ENCODE measurements at places on chromosomes 6 and 20.

DNA sequence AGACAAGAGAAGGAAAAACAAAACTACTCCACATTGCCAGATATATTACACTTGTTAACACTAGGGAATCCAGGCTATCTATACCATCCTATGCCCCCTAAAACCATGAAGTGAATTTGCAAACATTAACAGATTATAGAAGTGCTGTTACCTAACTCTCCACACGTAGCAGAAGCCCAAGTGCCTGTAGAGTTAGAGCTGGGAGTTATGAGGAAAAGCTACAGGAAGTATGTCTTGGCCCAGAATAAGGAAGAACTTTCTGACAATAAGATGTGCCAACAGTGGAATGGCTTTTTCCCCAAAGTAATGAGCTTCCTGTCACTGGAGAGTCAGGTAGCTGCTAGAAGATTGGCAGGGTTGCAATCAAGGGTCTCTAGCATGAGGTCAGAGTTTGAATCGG, 32.5 kb downstream of the ADGRG6 start:
- no peak for DNase-seq

DNA sequence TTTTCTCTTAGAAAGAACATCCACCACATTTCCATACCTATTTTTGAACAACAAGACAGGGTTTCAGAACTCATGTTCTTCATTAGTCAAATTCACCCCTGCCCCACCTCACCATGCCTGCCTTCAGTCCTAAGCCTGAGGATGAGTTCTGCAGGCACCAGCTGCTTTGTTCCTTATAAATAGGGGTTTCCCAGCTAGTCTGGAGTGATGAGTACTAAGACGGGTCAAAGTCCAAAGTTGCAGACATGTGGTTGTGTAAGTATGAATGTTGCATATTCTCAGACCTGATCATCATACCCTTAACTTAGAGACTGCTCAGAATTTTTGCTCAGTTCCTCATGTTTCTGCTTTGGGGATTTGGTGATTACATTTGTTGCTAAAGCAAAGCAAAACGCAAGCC, 257.7 kb upstream of the CDYL start:
- no peak for DNase-seq

DNA sequence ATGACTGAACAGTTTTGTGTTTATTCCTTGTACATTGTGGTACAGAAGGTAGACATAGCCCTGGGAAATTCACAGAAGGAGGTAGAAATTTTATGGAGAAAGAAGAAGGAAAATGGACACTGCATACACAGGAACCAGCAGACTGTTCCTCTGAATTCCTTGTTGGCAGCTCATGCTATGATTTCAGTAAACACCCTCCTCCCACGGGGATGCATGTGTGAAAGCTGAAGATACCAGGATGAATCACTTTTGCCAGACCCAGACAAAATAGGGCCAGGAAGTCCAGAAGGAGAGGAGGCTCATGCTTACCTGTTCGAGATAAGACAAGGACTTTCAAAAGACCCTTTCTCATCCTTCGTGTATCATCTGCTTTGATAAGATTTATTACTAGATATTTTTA, 110.3 kb upstream of the GGTLC1 start:
- no peak for DNase-seq

GRCh38 chr20:43863330-43863729, 51.3 kb upstream of the TOX2 start:
- no peak for DNase-seq

- no peak for DNase-seq
Observed at GRCh38 chr6:101003075-101003474, 121.9 kb upstream of the ASCC3 start.

GRCh38 chr6:25138233-25138933, 140.8 kb upstream of the CARMIL1 start:
- peak; percentile 88 for DNase-seq

GRCh38 chr20:32160341-32160740, 47.2 kb downstream of the PLAGL2 start:
- no peak for DNase-seq

DNA sequence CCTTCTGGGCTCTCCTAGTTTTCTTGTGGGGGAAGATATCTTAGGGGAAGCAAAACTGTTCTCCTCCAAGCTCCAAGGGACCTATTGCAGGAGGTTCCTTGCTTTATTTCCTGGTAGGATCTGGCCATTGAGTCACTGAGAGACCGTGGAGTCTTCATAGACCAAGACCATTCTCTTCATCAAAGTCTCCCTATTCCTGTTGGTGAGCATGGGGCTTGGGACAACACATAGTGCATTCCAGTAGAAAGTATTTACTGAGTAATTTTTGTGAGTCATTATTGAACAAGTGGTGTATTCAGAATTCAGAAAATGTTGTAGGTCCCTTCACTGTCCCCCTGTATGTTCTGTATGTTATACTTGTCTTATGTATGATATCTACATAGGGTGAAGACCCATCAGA, 133.6 kb downstream of the CDH26 start:
- no peak for DNase-seq

DNA sequence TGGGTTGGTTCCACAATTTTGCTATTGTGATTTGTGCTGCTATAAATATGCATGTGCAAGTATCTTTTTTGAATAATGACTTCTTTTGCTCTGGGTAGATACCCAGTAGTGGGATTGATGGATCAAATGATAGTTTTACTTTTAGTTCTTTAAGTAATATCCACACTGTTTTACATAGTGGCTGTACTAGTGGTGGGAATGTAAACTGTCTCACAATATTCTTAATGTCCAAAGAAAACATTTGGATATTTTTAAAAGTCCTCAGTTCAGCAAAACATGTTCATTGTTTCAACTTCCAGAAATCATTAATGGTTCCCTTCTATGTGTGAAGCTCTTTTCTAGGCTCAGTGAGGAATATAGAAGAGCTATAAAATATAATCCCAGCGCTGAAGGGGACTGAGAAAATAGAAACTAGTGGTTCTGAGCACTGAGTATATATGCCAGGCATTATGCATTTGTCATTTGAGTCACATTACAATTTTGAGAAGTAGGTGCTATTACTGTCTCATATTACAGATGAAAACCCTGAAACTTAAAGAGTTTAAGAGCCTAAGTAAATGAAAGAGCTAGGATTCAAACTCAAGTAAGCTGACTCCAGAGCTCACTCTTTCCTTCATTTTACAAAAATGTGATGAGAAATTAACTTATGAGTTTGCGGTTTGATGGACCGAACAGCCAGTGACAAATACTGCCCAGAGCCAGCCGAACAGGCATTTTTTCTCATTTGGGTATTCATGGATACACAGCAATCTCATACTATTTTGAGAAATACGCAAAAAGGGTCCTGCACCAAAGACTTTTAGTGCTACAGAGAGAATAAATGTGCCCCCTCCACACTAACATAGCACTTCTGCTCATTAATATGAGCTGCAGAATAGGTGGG, 250.1 kb downstream of the TBX18 start:
- no peak for DNase-seq

DNA sequence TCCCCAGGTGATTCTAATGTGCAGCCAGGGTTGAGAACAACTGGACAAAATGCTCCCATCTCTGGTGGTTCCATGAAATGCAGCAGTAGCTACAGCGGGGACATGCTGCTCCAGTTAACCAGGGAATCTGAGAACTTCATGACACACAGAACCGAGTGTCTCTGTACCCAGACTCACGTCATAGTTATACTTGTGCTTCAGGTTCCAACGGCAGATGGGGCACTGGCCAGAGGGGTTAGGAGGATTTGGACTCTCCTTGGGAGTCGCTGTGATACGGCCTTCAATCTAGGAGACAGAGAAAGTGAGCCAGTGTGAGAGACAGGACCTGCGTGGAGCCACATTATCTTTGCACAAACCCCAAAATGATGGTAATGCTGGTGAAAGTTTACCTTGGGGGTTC, 9.2 kb downstream of the MRPS18A start:
- no peak for DNase-seq

DNA sequence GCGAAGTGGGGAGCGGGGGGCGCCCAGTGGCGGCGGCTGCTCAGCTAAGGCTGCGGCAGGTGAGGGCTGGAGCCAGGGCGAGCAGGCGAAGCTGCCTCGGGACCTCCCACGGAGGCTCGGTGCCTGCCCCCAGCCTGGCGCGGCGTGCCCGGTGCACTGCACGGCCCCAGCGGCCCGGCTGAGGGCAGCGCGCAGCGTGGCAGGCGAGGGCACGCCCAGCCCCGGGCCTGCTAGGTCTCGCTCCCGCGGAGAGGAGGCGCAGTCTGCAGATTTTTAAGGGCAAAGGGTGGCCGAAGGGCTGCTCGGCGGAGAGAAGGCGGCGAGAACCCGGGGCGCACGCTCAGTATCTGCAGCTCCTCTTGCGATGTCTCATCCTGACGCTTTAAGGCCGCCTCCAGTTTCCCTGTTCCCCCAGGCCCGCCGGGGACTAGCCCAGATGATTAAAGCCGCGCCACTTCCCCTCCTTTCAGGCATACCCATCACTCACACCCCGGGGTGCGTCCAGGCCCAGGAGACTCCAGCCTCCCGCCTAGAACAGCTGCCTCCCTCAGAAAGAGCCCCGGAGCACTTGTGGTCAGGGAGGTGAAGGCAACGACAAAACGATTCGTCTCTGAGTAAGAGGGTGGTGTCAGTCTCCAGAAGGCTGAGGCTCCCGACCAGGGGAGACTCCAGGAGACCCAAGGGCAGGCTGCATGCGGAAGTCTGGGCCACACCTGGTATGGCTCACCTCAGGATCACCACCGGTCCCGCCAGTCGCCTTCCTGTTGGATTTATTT, at the start of gene FERMT1:
FERMT1 (minus strand) TSS at position 158 of the 776 bp plus-strand sequence. CDS start 3,476 bp downstream, outside the sequence.
- DNase-seq: peak; percentile 41

GRCh38 chr6:113884011-113884410, 26.9 kb downstream of the MARCKS start:
- DNase-seq: no peak

- DNase-seq: no peak
Observed at GRCh38 chr6:161169696-161170095, 104.2 kb downstream of the AGPAT4 start.

GRCh38 chr6:15145821-15146220, 100.0 kb upstream of the JARID2 start:
- DNase-seq: no peak

- DNase-seq: no peak
Observed at GRCh38 chr20:20204256-20204655, 151.9 kb downstream of the CFAP61 start.

- DNase-seq: no peak
Observed at GRCh38 chr6:45507186-45507585, 129.5 kb upstream of the SUPT3H start.

- no peak for DNase-seq
Observed at GRCh38 chr6:77299931-77300330, 163.4 kb downstream of the HTR1B start.

GRCh38 chr6:106488494-106489370, 128.2 kb downstream of the CRYBG1 start:
- DNase-seq: no peak

- DNase-seq: no peak
Observed at GRCh38 chr6:6678185-6678671, 89.7 kb downstream of the LY86 start.

GRCh38 chr6:136294621-136295020, 5.0 kb upstream of the BCLAF1 start:
- no peak for DNase-seq

GRCh38 chr6:148758492-148758891, 11.7 kb downstream of the UST start:
- DNase-seq: peak; percentile 80

DNA sequence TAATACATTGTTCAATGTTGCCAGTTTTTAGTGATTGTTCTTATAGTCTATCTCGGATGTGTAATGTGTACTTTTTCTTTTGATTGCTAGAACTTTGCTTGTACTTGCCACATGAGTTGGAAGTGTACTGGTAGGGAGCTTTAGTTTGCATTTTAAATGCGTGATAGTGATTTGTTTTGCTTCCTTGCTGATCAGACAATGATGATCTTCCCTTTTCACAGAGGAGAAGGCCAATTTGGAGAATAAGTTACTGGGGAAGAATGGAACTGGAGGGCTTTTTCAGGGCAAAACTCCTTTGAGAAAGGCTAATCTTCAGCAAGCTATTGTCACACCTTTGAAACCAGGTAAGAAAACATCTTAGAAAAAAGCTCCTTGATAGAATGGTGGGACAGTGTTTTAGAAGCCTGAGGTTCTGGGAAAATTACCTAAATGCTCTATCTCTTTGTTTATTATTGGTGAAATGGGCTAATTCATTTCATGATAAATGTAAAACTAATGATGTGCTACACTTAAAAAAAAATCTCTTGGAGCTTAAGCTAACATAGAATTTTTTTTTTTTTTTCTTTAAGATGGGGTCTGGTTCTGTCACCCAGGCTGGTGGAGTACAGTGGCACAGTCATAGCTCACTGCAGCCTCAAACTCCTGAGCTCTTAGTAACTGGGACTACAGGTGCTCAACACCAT, 20.9 kb downstream of the TPX2 start:
- DNase-seq: no peak

DNA sequence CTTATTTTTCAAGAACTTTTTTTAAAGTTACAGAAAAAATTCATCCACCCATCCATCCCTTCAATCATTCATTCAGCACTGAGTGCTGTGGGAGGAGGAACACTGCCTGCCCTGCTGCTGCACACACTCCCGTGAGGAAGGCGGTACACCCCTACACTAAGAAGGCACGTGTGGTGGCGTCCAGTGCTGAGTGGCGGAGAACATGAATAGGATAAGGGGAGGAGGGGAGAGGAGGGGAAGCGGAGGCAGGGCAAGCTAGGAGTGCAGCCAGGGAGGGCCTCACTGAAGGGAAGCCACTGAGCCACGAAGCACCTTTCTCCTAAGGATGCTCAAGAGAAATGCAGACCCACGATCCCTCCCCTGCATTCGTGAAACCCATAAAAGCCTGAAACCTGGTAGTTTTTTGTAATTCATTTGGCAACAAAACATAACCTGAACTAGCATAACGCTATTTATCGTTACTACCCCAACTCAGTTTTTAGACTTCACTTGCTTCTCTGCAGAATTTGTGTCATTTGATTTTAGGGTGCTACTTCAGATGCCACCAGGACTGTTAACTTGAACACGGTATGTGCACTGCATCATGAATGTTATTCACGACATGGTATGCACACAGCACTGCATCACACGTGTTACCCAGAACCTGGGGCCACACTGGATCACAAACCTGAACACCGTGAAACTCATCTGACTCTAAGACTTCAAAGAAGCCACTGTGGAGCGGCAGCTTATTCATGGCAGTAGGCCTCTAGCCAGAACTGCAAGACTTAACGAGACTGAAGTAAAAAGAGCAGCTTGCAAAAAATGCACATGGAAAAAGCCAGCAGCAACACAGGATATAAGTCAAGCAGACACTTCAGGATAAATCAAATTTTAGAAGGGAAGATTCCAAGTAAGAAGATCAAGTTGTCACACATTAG, 3.5 kb downstream of the RNASET2 start:
- DNase-seq: no peak

DNA sequence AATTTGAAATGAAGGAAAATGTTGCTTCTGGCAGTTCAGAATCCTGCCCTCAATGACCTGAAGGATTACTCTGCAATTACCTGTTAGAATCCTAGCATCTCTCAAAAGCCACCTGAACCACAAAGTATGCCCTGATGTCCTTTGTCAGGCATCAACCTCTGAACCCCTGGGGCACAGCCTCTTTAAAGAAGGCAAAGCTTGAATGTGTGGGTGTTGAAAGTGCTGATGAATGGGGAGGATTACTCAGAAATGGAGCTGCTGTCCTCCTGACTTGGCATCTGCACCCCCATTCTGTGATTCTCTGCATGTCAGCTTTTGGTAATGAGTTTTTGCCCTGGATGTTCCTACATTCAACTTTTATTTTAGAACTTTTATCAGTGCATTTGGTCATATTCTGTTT, 179.2 kb downstream of the PKHD1 start:
- DNase-seq: no peak
